NT2/D1 (cell line): ENCODE measurements at places on chromosomes 13 and 19.

DNA sequence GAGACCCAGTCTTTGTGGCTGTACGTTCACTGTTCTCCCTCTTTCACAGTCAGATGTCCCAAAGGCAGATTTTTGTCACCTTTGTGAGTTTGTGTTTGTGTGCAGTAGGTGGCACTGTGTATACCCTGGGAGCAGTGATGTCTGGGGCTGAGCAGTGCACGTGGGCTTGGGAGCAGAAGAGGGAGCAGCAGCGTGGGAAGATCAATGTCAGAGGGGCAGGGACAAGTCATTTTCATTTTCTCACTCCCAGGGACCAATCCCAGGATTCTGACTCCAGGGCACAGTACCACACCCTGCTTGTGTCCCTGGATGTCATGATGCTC lies 2.0 kb upstream of the PSG6 start:
- no peak for DNase-seq

DNA sequence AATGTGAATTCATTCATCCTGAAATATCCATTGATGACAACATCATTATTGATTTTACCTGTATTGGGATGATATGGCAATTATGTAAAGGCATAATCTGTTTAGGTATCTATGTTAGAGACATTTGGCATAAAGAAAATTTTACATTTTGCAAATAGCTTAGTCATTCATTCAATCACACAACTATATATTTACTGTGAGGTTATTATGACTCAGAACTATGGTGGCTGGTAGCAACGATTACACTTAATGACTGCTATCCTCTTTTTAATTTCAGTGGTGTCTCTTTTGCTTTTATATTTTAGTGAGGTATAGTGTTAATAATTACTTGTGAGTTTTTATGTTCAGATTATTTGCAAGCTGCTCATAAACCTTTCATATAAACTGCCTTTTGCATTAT lies 955.9 kb downstream of the SLITRK6 start:
- DNase-seq: no peak

DNA sequence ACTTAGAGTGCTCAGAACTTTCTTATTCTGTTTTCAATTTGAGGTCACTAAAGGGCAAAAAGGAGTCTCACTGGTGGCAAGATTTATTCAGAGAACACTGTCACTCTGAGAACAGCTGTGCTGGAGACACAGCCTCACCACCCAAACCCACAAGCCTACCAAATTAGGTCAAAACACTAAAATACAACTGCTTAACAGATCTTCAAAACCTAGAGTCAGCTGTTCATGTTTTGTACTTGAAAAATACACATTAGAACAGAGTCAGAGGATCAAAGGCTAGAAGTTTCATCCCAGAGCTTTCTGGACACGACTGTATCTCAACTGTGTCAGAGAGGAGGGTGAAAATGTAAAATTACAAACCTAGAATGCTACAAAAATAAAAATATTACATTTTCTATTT lies 89.3 kb downstream of the MIPEP start:
- DNase-seq: no peak

GRCh38 chr13:34152409-34152808 lies 334.5 kb downstream of the RFC3 start:
- no peak for DNase-seq

GRCh38 chr19:7138402-7138801 lies 68.9 kb downstream of the ZNF557 start:
- no peak for DNase-seq

GRCh38 chr13:72113076-72113475 lies 246.1 kb upstream of the DACH1 start:
- no peak for DNase-seq

- DNase-seq: no peak
These were observed 552 bp upstream of the ZNF816 start for GRCh38 chr19:52963247-52963618.

DNA sequence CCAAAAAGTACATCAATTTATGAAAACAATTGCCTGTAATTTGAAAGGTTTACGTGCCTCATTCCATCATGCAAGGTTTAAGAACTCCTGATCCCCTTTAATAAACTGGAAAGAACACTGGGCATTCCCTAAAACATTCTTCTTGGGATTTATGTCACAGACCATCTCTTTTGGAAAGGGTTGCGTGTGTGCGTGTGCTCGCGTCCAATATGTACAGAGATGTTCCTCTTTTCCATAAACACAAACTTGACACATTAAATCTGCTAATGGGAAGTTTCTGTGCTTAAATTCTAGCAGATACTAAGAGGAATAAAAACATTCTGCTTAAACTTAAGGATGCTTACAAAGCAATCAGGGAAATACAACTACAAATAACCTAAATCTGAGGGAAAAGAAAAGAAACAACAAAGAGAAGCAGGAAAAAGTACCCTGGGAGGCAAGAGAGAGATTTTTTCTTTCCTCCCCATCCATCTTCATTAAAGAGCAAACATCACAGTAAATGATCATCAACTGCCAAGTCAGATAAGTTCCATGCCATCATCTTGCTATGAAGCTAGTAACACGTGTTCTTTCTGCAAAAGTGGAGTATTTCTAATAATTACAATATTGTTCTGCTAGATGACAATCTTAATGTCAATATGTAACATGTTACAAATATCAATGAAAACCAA lies 83.7 kb downstream of the STK24 start:
- no peak for DNase-seq

DNA sequence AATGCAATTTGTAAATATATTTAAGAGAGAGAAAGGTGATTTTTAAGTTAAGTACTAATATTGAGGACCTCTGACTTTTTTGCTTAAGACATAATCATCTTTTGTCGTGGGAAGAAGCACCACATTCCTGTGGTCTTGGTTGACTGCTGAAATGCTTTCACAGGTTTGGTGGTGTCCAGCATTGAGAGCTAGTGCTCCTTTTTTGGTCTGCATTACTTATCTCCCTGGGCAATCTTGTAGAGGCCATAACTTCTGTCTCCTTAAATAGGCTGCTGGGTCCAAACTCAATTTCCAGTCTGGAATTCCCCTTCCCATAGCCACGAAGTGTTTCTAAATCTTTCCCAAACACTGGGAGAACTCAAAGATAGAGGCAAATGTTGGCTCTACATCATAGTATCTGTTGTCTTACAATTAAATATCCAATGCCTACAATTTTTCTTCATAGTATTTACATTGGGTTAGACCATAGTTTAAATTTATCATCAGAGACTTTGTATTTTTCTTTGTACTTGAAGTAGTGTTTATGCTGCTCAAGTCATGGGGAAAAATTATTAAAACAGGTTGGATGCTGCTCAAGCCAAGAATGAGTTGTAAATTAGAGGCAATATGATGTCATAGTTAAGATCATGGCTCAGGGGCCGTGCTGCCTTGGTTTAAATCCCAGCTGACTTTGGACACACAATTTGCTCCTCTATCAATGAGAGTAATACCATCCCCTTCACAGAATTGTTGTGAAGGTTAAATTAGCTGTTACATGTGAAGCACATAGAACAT lies 105.6 kb downstream of the POSTN start:
- no peak for DNase-seq

GRCh38 chr13:78594456-78594975 lies 8.8 kb downstream of the POU4F1 start:
- DNase-seq: no peak

- DNase-seq: no peak
These were observed 7.0 kb downstream of the MAP1S start for GRCh38 chr19:17726136-17726741.

- DNase-seq: no peak
These were observed 626.1 kb downstream of the DACH1 start for GRCh38 chr13:71240911-71241310.

DNA sequence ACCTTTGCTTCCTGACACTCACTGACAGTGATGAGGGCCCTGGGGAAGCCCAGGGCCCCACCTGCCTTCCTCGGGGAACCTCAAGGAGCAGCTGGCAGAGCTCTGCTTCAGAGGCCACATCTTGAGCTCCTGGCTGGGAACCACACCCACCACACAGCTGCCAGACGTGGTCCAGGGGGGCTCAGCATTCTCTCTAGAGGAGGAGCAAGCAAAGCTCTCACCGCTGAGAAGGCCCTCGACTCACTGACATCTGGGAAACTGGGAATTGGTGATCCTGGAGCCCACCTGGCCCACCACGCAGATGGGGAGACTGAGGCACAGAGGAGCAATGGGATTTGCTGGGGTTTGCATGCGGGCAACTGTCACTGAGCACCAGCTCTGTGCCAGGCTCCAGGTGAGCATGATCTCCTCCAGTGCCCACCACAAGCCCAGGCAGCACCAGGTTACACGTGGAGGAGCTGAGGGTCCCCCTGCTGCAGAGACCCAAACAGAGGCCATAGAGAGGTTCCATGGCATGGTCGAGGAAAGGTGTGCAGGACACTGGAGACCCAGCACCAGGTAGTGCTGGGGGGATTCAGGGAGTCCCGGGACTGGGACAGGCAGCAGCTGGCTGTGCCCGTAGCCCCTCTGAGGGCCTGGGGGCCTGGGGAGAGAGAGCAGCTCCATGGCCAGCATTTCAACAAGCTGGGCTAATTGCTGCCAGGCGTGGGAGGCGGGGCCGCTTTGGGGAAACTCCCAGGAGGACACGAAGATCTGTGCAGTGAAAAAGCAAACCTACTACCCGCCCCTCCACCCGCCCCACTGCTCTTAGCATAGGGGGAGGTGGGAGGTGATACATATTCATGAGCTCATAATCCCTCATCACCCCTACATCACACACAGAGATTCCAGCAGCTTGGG lies 33.4 kb downstream of the PEPD start:
- DNase-seq: no peak

DNA sequence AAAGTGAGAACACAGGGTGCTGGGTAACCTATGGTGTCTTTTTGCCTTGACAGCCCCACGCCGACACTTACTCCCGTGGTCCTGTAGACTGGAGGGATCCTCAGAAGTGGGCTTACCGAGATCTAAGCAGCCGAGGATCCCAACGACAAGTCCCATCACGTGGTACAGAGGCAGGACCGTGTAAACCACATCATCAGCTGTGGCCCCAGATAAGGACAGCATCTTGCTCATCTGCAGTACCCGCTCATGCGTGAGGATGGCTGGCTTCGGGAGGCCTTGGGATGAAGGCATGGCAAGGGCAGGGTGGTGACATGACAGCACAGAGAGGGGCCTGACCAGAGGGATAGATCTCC lies 2.1 kb downstream of the SLC27A5 start:
- DNase-seq: no peak

DNA sequence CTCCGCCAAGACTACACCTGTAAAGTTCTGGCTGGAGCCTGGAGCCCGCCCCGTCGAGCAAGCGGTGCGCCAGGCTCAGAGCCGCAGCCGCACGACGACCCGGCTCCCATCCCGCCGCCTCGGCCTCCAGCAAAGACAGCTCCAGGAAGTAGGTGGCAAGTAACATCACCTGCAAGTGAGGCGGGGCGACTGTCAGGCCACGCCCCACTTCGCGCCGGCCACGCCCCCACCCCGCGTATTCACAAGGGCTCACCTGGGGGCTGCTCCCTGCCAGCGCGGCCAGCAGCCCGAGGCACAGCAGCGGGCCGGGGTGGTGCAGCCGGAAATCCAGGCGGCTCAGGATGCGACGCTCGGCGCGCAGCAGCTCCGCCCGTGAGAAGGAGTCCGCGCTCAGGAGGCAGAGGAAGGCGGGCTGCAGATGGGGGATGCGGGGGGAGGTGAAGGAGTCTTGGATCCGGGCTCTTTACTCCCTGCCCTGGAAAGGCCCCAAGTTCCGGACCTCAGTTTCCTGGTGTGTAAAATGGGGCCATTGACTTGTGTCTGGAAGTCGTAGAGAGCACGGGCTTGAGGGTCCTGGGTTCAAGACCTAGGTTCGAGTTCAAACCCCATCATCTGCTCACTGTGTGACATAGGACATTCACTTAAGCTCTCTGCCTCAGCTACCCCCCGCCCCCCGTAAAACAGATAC lies 3.2 kb downstream of the CCNP start:
- no peak for DNase-seq

- no peak for DNase-seq
These were observed 14.2 kb downstream of the KCNC3 start for GRCh38 chr19:50314724-50315708.

- DNase-seq: no peak
These were observed 130.5 kb downstream of the PAN3 start for GRCh38 chr13:28268800-28269223.

- DNase-seq: no peak
These were observed 605.7 kb downstream of the FGF9 start for GRCh38 chr13:22276616-22277015.

DNA sequence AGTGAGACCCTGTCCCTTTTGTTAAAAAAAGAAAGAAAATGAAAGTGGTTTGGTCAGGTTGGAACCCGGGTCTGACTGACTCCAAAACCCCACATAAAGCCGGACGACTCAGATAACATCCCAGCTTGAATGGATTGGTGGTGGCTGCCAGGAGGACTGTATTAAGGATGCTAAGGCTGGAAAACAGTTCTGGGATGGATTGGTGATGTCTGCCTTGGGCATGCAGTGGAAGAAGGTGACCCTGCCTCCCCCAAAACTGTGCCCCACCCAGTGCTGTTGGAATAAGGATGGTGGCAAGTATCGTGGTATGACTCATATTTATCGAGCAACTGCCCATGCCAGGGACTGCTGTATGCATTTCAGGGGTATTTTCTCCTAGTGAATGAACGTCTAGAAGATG lies 18.5 kb upstream of the COLGALT1 start:
- DNase-seq: no peak

DNA sequence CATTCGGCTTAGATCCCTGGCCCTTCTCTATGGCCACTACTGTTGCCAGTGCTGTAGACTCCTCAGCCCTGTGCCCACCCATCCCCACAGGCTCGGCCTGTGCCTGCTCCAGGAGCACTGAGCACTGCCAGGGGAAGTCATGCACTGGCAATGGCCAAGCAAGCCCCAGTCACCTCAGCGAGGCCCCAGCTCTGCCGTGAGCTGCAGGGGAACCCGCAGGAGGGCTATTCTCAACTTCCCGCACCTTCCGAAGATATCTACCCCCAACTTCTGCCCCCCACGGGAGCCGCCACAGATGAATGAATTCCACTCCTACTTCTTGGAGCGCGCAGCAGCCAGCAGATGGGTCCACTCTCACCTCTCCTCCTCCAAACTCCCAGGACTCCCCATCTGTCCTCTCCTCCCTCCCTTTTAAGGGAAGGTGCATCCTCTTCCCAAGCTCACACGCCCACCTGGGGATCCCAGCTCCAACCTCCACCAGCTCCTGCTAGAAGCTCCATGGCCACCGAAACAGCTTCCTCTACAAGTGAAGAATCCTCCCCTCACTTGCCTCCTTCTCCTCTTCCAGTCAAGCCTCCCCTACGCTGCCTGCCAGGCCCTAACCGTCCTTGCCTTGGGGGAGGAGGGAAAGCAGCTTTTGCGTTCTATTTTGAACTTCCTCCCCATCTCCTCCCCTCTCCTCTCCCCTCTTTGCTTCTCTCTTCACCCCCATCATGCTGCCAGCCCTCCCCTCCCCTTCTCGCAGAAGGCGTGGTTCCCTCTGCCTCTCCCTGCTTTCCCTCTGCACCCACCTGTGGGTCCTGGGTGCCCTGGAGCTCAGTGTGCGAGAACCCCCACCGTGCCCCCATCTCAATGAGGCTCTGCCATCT lies 52.2 kb downstream of the PEPD start:
- DNase-seq: no peak

- DNase-seq: no peak
These were observed 6.8 kb downstream of the ZNF564 start for GRCh38 chr19:12544401-12544876.

- DNase-seq: no peak
These were observed 40.1 kb downstream of the GAS6 start for GRCh38 chr13:113823771-113824170.

GRCh38 chr19:12676384-12676792 lies 5.3 kb downstream of the DHPS start:
- peak; percentile 87 for DNase-seq
